ENCODE measurements at places on chromosomes 7 and 10. TPM values are rescaled to one million over a fixed set of nuclear protein-coding genes. Genes with fewer than 3 reads are reported as not detected.

DNA sequence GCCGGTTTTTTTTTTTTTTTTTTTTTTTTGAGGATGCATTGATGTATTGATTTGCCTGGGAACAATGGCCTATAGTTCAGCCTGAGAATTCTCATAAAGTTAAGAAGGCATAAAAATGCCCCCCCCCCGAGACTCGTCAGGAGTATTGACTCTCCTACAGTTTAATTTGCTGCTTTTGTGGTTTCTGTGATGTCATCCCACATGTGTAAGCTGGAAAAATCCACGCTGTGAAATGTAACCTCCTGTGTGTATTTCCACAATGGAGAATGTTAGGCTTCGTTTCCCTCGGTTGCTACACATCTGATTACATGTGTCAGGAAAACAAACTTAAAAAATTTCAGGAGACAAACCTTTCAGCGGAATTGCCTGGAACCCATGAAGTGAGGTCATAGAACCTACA lies 117.9 kb downstream of the FANK1 start:
- no peak for DNase-seq
- H3K27ac ChIP-seq: no peak overlapping the region
- peaks cover 23% of the 10 kb centered on the region for H3K4me1 ChIP-seq
- H3K4me3 ChIP-seq: no peak overlapping the region

GRCh38 chr10:19877466-19878255 lies 61.4 kb downstream of the PLXDC2 start:
- no peaks in the 10 kb centered on the region for H3K36me3 ChIP-seq
- no peak overlapping the region for H3K27ac ChIP-seq
- H3K4me1 ChIP-seq: peaks cover 2% of the 10 kb centered on the region
- no peak overlapping the region for H3K4me3 ChIP-seq
- DNase-seq: no peak
- no peaks in the 10 kb centered on the region for H3K27me3 ChIP-seq

Gene GET4
- 61.3 TPM for total RNA-seq

DNA sequence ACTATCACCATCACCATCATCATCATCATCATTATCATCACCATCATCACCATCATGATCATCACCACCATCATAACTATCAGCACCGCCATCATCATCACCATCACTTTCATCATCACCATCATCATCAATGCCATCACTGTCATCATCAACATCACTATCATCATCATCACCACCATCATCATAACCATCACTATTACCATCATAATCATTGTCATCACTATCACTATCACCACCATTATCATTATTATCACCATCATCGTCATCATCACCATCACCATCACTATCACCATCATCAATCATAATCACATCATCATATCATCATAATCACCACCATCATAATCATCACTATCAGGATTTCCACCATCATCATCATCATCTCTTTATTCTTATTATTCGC lies 20.6 kb downstream of the INSIG1 start:
- H3K36me3 ChIP-seq: no peaks in the 10 kb centered on the region
- H3K4me3 ChIP-seq: no peak overlapping the region
- H3K27me3 ChIP-seq: no peaks in the 10 kb centered on the region
- H3K4me1 ChIP-seq: no peaks in the 10 kb centered on the region

DNA sequence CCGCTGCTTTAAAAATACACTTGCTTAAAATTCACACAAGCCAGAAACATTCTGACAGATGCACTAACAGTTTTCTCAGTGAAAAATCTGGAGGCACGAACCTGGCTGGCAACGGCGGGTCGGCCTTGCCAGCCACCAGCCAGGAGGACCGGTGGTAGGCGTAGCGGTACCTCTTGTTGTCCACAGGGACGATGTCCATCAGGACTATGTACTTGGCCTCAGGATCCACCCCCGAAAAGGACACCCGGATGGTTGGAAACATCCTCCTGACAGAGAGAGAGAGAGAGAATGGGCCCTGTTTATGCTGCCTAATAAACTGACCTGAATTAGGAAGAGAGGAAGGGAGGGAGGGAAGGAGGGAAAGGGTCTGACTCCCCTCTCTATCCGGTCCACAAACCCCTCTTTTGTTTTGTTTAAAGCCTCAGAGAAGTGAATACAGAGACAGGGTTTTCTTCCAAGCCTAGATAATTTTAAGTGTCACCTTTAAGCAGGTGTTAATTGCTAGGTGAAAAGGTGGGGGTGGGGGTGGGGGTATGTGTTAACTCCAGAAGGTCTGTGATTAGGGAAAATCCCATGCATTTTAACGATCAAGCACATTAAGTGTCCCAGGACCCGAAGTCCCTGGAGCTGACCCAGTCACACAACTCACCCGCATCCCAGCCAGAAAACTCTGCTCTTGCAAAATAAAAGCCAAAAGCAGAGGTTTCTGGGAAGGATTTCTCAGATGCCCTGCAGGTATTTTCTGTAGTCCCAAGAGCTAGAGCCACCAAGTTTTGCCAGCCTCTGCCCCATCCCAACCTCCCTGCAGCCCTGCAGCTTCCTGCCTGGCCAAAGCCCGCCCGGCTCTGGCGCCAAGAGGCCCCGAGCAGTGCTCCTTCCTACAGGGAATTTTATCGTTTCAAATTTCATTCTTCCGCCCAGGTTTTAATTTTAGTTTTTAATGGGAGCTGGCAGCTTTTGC lies 5.0 kb downstream of the TBX20 start:
- H3K27ac ChIP-seq: no peak overlapping the region
- peak; percentile 15 for DNase-seq
- H3K4me3 ChIP-seq: peak overlapping the region; percentile 77
- H3K36me3 ChIP-seq: no peaks in the 10 kb centered on the region
- H3K4me1 ChIP-seq: peaks cover 25% of the 10 kb centered on the region
- peaks cover 27% of the 10 kb centered on the region for H3K27me3 ChIP-seq

GRCh38 chr10:43653746-43654145 lies 5.1 kb upstream of the ZNF32 start:
- DNase-seq: no peak
- peak overlapping the region; percentile 58 for H3K27ac ChIP-seq
- peaks cover 5% of the 10 kb centered on the region for H3K27me3 ChIP-seq
- H3K36me3 ChIP-seq: no peaks in the 10 kb centered on the region
- no peak overlapping the region for H3K4me3 ChIP-seq

Gene IL2RA
- not detected for total RNA-seq

GRCh38 chr10:76422769-76423168 lies 991.3 kb downstream of the LRMDA start:
- H3K4me1 ChIP-seq: no peaks in the 10 kb centered on the region
- H3K27me3 ChIP-seq: no peaks in the 10 kb centered on the region
- no peak overlapping the region for H3K4me3 ChIP-seq

- no peak overlapping the region for H3K4me3 ChIP-seq
- no peaks in the 10 kb centered on the region for H3K36me3 ChIP-seq
- H3K27ac ChIP-seq: no peak overlapping the region
- no peak for DNase-seq
- no peaks in the 10 kb centered on the region for H3K4me1 ChIP-seq
Observed at GRCh38 chr7:78476851-78477405, 678.4 kb downstream of the PHTF2 start.

Gene SPDYE6
- not detected for total RNA-seq

DNA sequence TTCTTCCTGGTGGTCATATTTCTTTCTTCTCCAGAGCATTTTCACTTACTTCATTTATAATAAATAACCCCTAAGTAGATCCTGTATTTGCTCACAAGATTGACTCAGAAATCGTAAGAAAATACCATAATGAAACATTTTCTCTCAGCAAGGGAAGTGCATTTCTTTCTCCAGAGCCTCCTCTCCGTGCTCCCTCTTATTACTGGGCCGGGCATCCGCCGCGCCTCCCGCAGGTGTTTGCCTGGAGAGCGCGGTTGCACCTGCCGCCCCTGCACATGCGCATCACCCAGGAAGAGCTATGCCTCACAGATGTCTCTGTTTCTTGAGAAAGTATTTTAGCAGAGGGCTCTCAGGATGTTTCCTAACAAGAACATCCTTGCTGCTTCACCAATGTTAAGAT lies 509.2 kb downstream of the TCERG1L start:
- H3K27me3 ChIP-seq: peaks cover 9% of the 10 kb centered on the region
- no peak for DNase-seq
- H3K27ac ChIP-seq: no peak overlapping the region
- no peak overlapping the region for H3K4me3 ChIP-seq

- peaks cover 20% of the 10 kb centered on the region for H3K36me3 ChIP-seq
- H3K4me3 ChIP-seq: no peak overlapping the region
- no peaks in the 10 kb centered on the region for H3K27me3 ChIP-seq
- peaks cover 5% of the 10 kb centered on the region for H3K4me1 ChIP-seq
- no peak overlapping the region for H3K27ac ChIP-seq
- DNase-seq: peak; percentile 50
Observed at GRCh38 chr7:156764016-156764669, 123.6 kb downstream of the RNF32 start.

Gene PHYHIPL
- total RNA-seq: 0.69 TPM

DNA sequence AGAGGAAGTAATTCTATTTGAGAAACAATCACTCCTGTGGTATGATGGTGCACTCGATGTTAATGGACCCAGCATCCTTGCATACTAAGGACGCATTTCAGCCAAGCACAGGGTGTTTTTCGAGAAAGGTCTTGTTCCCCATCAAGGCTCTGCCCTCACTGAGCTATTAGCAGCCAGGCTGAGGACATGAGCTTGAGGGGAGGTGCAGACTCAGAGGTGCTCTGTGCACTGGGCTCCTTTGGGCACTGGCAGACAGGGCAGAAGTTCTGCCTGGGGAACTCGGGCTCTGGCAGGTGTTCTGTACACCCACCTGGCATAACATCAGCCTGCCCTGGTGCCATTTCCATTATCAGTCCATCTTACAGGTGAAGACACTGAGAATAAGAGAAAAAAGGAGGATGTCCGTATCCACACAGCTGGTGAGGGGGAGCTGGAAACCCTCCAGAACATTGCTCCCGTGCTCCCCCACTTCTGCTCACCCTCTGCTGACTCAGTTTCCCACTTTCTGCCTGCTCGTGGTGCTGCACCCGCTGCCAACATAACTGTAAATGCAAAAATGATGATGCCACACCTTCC lies 92.7 kb upstream of the RET start:
- no peak for DNase-seq
- no peak overlapping the region for H3K27ac ChIP-seq
- no peak overlapping the region for H3K4me3 ChIP-seq
- peaks cover 13% of the 10 kb centered on the region for H3K27me3 ChIP-seq
- H3K36me3 ChIP-seq: peaks cover 3% of the 10 kb centered on the region
- H3K4me1 ChIP-seq: no peaks in the 10 kb centered on the region

- DNase-seq: no peak
- H3K4me1 ChIP-seq: peaks cover 5% of the 10 kb centered on the region
- peaks cover 3% of the 10 kb centered on the region for H3K27me3 ChIP-seq
- H3K27ac ChIP-seq: no peak overlapping the region
- H3K36me3 ChIP-seq: no peaks in the 10 kb centered on the region
Observed at GRCh38 chr10:62626079-62626478, 178.4 kb upstream of the ADO start.

DNA sequence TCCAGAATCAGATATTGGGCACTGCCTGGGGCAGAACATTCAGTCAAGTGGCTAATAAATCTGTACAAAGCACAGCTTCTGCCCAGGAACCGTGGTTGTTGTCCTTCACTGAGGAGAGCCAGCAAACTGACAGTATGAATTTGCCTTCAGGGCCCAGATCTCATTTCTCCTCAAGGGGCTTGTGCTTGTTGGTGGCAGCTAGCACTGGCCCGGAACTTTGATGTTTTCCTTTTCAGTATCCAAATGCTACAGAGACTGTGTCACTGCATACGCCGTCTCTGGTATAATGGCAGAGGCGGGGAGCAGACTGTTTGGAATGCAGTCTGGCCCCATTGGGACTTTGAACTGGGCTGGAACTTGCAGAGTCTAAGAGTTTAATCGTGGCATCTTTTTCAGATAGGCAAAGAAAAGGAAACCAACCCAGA lies 30.4 kb upstream of the ADD3 start:
- H3K4me3 ChIP-seq: no peak overlapping the region
- no peak overlapping the region for H3K27ac ChIP-seq
- no peaks in the 10 kb centered on the region for H3K27me3 ChIP-seq
- peaks cover 8% of the 10 kb centered on the region for H3K4me1 ChIP-seq
- DNase-seq: no peak
- no peaks in the 10 kb centered on the region for H3K36me3 ChIP-seq

DNA sequence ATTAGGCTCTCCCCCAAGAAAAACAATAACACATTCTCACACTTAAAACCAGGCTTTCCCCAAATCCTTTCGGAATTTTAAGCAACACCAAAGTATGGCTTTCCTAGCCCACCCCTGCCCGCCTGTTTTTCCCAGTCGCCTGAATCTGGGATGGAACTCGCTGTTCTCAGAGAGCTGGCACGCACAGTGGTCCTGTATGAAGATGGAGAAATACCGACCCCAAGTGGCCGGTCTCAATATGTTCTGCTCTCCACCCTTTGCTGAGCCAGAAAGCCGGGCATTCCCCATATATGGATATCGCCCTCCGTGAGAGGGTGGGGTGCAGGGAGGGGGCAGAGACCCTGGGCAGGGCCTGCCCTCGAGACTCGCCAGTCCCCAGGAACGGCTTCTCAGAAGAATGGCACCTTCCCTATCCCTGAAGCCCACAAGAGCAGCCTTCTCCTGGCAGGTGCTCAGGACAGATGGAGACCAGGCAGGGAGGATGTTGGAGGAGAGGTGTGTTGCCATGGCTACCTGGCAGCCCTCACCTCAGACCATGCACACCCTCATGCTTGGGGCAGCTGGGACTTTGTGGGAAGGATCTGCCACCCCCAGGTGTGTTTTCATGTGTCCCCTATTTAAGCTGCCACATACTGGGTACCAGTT lies 3.4 kb downstream of the TACR2 start:
- no peak overlapping the region for H3K4me3 ChIP-seq
- H3K4me1 ChIP-seq: peaks cover 3% of the 10 kb centered on the region
- H3K36me3 ChIP-seq: no peaks in the 10 kb centered on the region
- peak; percentile 68 for DNase-seq
- peaks cover 7% of the 10 kb centered on the region for H3K27me3 ChIP-seq
- H3K27ac ChIP-seq: no peak overlapping the region

DNA sequence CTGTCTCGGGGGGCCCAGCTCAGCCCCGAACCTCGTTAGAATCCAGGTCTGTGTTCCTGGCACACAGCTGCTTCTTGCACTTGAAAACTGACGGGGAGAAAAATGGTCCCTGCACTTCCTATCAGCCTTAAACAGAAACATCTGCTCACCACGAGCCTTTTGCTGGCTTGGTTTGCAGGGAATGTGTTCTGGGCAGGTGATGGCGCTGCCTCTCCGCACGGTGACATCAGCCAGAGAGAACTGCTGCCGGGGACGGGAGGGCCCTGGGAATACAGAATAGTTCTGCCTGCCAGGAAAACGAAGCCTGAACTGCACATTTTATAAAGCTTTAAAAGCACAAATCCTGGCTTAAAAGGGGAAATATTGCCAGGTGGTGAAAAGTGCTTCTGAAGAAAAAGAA lies 622.5 kb downstream of the TYW1 start:
- H3K36me3 ChIP-seq: peaks cover 10% of the 10 kb centered on the region
- DNase-seq: no peak
- H3K4me3 ChIP-seq: no peak overlapping the region

Gene ABCF2
- 39.6 TPM for total RNA-seq

Gene SKIDA1
- 5.9 TPM for total RNA-seq

DNA sequence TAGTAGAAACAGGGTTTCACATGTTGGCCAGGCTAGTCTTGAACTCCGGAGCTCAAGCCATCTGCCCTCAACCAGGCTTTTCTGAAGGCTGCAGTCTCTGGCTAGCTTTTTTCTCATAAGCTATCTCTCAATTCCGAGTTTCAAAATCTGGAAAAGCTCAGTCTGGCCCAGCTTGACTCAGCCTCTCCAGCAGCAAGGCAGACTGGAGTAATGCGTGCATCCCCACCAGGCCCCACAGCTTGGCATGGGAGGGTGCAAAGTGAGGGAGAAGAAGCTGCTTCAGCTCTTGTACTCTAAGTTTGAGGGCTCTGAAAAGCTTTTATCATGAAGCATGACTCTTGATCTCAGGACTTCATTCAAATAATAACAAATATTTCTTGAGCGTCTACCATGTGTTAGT lies 4.8 kb downstream of the DHTKD1 start:
- H3K36me3 ChIP-seq: peaks cover 7% of the 10 kb centered on the region
- peaks cover 2% of the 10 kb centered on the region for H3K27me3 ChIP-seq
- no peak overlapping the region for H3K27ac ChIP-seq

Measured in endothelial cell (in vitro differentiated cells).